HFF-Myc (cell line): ENCODE measurements at places on chromosomes 13 and 19.
A peak's percentile ranks its signal among the peaks of the same experiment; 100 is the strongest.

DNA sequence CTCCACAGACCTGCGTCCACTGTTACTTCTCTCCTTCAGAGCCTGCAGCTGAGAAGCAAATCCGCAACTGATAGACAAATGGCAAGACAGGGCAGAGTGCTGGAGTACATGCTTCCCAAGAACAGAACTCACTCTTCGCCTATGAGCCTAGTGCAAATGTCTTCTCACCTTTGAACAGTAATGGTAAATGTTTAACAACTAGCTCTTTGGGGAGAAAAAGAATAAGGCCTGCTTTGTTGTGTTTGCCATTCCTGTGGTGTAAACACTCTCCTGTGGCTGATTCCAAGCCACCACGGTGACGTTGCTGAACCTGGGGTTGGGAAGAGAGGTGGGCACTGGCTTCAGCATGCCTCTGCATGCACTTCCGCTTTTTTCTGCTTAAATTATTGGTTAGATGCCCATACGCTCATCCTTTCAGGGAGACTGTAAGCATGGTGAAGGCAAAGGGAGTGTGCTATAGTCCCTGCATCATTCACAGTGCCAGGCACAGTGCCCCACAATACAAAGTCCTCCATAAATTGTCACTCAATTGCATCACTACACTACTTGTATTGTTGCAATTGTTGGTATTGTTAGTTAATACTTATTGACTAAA, 28.1 kb upstream of the GTF3A start:
- DNase-seq: no peak

DNA sequence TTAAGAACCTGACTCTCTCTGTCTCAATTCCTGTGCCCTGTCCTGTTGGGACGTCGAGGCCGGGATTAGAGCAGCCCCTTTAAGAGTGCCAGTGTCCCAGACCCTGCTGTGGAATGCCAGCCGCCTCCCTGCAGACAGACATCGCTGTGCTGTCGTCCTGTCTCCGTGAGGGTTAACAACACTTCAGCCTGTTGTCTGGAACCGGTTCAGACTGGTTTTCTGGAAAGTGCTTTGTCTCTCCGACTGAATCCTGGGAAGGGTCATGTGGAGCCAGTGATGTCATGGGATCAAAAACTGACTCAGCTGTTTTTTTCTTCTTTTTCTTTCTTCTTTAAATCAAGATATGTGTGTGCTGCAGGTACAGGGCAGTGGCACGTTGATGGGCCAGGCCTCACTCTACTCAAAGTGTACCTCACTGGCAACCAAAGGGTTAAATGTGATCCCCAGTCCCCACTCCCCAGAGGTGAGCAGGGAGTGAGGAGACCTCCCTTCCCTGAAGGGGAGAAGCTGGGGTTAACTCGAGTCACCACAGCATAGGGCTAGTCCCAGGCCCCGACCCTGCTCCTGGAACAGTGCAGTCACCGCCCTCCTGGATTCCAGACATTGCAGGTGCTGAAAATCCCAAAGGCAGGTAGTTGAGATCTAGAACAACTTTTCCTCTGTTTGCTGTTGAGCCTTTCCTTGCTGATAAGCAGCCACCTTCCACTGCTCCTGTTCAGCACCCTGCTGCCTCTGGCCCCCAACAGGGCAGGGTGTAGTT, 50.8 kb downstream of the TSSK6 start:
- DNase-seq: no peak

- DNase-seq: no peak
Measured at GRCh38 chr13:88031980-88032559, 360.9 kb downstream of the SLITRK5 start.

DNA sequence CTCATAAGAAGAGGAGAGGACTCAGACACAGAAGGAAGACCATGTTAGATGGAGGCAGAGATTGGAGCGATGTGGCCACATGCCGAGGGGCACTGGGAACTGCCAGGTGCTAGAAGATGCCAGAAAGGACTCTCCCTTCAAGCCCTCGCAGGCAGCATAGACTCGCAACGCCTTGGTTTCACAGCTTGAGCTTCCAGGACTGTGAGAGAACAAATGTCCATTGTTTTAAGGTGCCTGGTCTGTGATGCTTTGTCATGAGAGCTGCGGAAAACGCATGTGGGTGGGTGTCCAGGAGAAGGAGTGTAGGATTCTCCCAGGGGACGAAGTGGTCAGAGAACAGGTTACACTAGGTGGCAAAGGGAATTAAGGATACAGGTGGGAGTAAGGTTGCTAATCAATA, 125.9 kb upstream of the USP29 start:
- DNase-seq: no peak

- peak; percentile 84 for DNase-seq
Measured at GRCh38 chr13:30743319-30744055, 8.1 kb downstream of the ALOX5AP start.

DNA sequence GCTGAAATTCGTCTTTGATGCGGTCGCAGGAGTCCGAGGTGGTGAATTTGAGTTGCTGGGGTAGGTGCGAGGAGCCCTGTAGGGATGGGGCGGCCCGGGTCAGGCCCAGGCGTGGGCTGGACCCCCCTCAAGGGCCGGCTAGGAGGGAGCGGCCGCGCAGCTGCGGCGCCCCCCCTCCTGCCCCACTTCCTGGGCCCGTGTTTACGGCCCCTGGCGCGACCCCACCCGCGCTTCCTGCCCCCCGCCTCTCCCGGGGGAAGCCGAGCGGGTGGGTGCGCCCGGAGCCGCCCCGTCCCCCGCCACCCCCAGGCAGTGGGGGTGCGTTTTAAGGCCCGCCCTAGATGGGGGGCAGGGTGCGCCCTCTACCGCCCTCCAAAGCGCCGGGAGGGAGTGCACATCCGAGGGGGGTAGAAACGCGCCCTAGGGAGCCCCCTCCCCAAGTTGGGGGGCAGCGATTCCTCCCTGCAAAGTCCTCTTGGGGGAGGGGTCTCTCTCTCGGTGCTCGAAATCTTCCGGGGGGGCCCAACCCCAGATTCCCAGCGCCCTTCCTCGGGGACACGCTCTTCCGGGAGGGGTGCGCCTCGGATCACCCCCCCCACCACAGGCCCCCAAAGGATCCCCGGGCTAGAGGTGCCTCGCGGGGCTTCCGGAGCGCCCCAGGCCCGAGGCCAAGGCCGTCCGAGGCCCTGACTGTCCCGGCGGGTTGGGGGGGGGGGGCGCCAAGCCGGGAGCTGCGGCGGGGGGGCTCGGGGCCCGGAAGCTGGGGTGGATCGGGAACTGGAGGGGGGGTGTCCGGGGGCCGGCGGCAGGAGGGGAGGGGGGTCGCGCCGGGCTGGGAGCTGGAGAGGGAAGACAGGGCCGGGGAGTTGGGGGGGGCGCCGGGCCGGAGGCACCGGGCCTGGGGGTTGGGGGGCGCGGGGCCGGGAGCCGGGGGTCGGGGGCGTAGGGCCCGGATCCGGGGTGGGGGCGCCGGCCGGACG, 823 bp downstream of the TLE5 start:
- no peak for DNase-seq

- no peak for DNase-seq
Measured at GRCh38 chr19:31331536-31331935, 17.7 kb downstream of the TSHZ3 start.

GRCh38 chr13:113802761-113803160, 43.7 kb downstream of the TMEM255B start:
- DNase-seq: no peak

DNA sequence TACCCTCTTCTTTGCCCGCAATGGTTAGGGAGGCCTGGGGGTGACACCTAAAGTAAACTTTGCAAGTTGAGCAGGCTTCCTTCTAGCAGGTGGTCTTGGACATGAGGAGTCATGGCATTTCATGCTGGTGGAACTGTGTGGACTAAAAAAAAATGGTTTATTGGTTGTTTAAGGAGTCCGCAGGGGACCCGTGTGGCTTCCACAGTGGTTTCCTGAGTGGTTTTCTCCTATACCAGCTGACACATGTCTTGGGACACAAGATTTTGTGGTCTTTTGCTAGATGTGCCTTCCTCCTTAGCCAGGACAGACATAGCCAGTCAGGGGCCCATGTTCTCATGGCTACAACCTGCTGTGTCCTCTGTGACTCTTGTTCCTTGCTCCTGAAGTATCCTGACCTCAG, 1.5 kb downstream of the ZNF543 start:
- DNase-seq: no peak

GRCh38 chr13:21242236-21242635, 65.8 kb downstream of the MRPL57 start:
- no peak for DNase-seq

GRCh38 chr19:861756-862580, 2.5 kb downstream of the CFD start:
- no peak for DNase-seq

DNA sequence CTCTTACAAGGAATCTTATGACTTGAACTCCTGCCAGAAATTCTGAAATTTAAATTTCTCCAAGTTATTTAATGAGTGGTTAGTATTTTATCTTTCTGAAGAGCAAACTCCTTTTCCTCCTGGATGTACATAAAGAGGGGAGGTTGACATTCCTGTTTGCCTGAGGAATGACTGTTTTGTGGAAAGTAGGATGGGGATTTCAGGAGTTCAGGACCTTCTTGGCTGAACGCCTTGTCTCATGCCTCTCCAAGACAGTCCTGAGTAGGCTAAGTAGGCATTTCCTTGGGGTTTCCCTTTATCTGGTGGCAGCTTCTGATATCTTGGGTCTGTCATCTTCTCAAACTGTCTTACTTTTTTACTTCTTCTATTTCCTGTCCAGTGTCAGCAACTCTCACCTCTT, 356.6 kb downstream of the TDRD3 start:
- DNase-seq: no peak

GRCh38 chr13:75495938-75496337, 14.0 kb upstream of the TBC1D4 start:
- no peak for DNase-seq

DNA sequence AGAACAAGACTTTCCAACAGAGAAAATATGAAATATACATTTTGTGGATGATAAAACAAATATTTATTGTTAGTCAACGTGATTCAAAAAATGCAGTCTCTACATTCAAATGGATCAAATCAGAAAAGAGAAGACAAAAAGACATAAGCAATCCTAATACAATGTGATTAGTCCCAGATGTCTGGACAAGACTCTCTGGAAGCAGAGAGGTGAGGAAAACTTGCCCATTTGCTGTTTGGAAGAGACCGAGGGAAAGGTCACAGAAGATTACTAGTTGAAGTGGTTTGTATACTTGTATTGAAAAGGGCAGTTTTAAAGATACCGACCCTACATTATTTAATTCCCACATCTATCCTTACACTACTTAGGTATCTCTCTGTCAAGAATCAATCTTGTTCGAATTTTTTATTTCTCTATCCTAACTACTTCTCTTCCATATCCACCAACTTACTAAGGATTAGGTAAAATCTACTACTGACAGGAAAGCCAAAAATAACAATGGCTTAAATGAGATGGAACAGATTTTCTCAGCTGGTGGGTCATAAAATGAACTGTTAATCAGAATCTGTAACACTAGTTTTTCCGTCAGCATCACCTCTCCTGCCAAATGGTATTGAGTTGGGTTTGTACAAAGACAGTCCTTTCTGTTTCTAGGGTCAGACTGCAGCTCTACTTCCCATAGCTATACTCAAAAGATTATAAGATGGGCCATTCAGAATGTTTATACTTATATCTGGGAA, 497.1 kb downstream of the DCT start:
- no peak for DNase-seq

DNA sequence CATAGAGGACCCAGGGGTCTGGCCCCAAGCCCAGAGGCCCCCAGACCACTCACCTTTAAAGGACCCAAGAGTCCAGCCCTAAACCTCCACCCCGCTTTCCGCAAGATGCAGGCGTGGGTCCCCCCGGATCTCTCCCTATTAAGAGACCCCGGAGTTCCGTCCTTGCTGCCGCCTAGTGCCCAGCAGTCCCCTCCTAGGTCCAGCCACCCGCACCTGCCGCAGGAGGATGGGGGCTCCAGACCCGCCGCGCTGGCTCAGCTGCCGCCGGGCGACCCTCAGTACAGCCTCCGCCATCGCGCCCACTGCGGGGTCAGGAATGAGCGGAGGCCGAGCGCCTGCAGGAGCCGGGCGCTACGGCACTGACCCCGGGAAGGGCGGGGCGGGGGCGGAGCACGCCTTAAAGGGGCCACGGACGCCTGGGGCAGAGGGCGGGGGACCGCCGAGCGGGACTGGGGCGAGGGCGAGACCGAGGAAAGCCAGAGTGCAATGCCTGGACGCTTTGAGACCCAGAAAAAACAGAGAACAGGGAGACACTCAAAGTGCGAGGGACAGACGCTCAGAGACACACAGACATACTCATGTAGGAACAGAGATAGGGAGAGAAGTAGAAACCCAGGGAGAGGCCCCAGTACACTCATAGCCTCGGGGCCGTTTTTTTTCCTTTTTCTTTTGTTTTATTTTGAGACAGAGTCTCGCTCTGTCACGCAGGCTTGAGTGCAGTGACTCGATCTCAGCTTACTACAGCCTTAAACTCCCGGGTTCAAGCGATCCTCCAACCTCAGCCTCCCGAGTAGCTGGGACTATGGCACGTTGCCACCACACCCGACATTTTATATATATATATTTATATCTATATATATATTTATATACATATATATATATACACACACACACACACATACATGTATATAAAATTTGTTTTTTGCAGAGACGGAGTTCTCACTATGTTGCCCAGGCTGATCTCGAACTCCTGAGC, at the start of gene ETHE1:
ETHE1 (minus strand) TSS at position 318 of the 976 bp plus-strand sequence; CDS start at position 294, 24 bp downstream.
- no peak for DNase-seq

GRCh38 chr13:36858290-36858689, 39.3 kb downstream of the RFXAP start:
- DNase-seq: peak; percentile 24

DNA sequence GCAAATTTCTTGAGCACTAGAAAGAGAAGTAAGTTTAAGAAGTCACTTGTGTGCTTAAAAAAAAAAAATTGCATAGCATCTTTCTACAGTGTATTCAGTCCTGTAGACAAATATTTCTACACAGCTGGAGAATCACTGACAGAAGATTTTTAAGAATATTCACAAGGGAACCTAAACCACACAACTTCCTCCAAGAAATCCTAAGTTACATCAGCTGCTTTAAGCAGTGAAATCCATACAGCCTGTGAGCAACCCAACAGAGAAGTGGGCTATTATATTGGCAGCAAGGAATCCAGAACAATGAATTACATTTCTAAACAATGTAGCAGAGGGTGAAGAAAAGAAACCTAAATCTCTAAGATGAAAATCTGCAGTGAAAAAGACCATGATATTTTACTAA, 1.5 kb downstream of the DOCK9 start:
- DNase-seq: no peak

DNA sequence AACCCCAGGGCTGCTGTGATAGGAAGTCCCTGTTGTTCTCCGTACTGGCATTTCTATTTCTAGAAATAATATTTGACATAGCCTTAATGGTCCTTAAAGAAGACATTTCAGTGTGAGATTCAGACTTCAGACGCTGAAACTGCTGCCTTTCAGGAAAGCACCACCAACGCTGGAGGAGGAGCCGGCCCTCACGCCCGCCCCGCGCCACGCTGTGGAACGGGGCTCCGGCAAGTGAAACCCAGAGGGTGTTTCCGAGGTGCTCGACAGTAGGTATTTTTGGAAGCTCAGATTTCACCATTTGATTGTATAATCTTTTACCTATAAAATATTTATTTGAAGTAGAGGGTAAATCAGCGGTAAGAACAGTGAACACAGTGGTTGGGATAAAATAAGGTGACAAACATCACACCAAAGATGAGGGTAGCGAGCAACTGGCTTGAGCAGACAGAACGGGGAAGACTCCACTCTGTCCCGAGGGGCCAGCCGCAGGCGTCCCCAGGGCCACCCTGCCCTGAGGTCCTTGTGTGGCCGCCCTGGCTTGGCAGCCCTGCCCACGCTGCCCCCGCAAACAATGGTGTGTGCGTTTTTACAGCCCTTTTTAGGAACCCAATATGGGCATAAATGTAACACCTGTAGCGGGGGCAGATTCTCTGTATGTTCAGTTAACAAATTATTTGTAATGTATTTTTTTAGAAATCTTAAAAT, 85.6 kb upstream of the MCF2L start:
- no peak for DNase-seq
